Stimulated activated CD8-positive, alpha-beta memory T cell treated with anti-CD3 and anti-CD28 coated beads, Interleukin-15, amount 100 ng/mL, for 1 hour (primary cell): ENCODE measurements at places on chromosomes 1 and 21.

DNA sequence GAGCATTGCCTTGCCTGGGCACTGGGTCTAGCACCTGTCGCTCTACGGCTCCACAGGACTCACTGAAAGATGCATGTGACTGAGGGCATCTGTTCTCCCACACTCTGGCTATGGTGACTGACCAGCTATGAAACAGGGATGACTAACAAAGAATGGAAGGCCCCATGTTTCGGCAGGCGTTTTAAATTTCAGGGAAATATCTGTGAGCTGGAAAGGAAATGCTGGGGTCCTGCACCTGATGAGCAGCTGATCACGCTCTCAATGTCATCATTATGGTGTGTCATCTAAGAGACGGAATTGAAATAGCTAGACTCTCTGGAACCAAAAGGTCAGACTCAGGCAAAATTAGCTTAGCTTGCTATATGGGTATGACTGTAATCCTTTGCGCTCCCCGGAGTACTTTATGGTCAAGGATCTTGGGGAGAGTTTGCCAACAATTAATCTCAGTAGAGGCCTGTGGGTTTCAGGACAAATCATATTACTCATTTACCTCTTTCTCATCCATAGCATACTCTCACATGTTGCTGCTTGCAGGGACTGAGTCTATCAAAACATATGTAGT is 24.5 kb upstream of the PALMD start:
- DNase-seq, result no peak

DNA sequence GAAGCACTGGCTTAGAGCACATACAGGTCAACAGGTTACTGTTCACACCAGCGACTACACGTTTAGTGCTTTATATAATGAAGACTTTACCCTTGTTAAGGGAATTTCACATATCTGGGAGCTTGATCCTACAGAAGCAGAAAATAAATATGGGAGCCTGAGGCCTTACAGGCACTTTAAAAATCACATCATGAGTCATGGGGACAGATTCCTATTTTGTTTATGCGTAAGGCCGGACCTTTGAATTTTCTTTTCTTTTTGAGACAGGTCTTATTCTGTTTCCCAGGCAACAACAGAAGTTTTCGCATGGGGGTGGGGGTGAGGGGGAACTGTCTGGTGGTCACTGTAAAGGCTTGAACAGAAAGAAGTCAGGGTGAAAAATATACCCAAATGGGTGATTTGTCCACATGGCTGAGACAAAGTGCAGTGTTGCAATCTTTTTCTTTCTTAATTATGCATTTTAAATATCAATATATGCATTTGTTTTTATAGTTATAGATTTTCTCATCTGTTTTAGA is 276.7 kb downstream of the KCNH1 start:
- DNase-seq, result no peak

- DNase-seq, result no peak
These were observed 160.1 kb downstream of the CDC7 start for GRCh38 chr1:91660708-91661107.

DNA sequence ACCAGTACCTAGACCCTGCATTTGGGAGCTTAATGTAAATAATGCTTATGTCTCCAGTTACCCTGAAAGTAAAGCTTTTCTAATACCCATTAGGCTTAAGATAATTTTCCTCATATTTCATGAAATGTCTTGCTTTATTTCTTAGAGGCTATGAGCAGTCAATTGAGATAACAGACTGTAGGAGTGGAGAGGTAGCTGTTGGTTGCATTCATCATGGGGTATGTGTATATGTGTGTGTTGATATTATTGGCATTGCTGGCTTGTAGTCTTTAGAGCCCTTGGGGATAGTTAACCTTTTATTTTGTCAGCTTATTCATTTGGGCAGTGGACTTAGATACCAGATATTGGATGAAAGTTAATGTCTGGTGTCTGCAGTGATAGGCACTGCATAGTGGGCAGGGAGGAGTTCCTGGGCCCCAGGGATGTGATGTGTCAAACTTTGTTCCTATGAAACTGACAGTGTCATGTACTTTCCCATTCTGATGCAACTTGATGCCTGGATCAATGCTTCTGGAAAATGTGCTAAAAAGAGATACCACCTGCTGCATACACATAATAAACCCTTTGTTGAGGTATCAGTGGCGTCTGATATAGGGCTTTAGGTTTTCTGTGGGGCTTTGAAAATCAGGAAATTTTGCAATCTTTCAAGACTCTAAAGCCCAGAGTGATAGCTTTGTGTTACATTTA is 83.9 kb downstream of the MAST2 start:
- DNase-seq, result no peak

DNA sequence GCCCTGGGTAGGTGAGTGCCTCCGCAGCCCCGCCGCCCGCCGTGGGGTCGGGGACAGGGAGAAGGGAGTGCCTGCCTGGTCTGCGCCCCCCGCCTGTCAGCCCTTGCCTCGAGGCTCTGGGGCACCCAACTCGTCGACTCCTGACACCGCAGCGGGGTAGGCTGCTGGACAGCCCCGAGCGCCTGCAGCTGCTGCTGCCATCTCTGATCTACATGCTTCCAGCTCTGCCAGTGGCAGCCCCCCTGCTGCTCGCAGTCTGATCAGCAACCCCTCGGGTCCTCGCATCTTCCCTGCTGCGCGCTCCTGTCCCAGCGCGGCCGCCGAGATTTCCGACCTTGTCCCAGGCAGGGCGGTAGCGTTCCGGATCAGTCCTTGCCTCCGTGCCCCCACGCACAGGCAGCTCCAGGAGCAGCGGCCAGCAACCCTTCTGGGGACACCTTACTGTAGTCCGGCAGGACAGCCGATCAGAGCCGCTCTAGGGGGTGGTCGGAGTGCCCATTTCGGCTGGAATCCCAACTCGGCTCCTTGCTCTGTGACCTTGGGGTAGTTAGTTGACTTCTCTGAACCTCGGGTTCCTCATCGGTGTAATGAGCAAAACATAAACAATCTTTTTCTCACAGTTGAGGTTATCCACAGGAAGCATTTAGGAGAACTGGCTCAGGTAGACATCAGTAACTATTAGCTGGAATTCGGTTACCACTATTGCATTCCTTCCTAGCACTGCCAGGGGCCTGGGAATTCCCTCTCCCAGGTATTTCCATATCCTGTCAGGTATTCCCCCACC is 540 bp downstream of the BCAN start:
- DNase-seq, result no peak

GRCh38 chr1:193256019-193256418 is 69.6 kb upstream of the B3GALT2 start:
- no peak for DNase-seq

DNA sequence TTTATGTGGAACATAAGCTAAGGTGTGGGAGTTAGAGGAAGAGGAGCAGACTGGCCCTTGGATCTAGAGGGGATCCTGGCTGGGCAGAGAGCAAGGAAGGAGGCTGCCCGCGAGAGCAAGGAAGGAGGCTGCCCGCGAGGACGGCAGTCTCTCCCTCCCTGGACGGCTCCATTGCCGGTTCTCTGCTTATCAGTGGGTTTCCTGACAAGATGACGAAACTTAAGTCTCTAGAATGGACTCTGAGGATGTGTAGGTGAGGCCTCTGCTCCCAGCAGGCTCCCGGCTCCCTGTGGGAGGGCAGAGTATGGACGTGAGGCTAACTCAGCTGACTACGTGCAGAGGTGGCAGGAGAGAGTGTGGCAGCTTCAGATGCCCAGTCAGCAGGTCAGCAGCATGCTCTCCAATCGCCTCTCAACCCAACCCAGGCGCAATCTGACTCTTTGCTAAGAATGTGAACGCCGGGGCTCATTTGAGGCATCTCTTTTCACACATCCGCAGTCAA is 6.1 kb downstream of the MYBPHL start:
- DNase-seq, result no peak

GRCh38 chr1:197024460-197024859 is 42.6 kb downstream of the F13B start:
- no peak for DNase-seq

- DNase-seq, result no peak
These were observed 15.3 kb downstream of the RCAN3 start for GRCh38 chr1:24517898-24518297.

GRCh38 chr1:215603319-215603718 is 36.2 kb downstream of the KCTD3 start:
- DNase-seq, result no peak

DNA sequence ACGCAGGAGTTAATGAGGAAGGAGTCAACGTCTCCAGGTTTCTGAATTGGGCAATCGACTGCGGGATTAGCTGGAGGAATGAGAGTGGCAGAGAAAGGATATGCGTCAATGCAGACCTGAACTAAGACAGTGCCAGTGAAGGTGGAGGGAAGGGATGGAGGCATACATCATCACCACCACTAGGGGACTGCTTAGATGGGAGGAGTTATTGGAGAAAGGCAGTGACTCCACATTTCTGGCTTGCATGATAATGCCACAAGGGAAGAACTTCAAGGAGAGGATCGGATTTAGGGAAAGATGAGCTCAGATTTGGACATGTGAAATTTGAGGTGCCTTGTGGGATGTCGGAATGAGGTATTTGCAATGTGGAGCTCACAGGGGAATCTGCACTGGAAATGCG is 17.5 kb downstream of the VASH2 start:
- no peak for DNase-seq

DNA sequence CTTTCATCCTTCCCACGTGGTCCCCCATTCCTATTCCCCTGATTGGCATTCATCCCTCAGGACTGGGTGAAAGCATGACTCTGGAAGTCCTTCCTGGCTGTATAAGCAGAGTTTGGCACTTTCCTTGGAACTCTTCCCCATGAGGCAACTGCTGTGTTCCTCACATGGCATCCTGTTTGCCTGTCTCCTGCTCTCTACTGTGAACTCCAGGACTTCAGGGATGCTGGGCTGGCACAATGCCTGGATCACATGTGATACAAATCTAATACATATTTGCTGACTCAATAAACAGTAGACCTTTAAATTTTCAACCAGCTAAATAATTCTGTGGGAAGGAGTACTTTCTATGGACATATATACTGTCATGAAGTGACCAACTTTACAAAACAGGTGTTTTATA is 46.8 kb upstream of the EDEM3 start:
- no peak for DNase-seq

DNA sequence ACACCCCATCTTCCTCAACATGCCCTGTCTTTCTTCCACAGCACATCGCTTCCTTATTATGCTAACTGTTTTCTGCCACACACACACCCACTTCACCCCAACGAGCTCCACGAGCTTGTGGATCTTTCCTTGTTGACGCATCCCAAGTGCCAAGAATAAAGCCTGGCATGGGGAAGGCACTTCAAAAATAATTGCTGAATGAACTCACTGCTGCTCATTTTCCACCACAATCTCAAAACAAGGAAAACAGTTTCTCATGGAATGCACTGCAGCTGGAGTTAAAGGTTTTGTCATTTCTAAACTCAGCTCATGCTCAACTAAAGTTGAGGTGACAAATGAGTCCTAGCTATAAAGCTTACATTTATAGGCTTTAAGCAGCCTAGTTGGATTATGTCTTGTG is 86.0 kb downstream of the TIAM1 start:
- DNase-seq, result no peak

DNA sequence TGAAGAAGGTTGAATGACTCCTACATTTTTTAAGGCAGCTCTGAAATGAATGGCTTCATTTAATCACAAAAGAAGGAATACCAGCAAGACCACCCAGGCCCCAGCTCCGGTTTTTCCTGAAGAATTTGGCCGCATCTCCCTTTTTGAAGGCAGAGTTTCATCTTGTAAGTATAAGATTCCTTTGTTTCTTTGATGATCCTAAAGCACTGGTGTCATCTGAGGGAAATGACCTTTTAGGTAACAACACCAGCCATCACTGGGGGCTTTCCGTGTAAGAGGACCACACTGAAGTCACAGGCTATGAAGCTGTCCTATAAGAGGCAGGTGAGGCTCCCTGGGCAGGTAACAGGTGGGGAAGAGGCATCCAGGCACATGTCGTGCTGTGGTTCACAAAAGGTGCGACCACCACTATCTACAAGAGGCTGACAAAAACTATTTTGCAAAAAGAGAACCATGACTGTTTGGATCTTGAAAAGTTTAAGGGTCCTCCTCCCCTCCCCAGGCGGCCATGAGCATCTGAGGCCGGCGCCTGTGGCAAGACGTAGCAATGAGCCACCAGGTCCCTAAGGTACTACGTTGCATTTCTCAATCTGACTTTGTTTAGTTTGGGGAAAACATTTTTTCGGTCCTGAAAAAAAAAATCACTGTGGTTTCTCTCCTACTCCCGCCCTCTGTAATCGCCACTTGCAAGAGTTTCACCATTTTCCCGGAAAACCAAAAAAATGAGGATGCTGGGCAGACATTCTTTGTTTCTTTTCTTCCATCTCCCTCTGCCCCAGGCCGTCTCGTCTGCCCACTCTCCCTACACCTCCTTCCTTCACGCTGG is 46.3 kb upstream of the IRF2BP2 start:
- DNase-seq, result no peak

GRCh38 chr1:164320790-164321731 is 237.9 kb upstream of the PBX1 start:
- no peak for DNase-seq

GRCh38 chr1:182062223-182062622 is 711 bp upstream of the ZNF648 start:
- no peak for DNase-seq

DNA sequence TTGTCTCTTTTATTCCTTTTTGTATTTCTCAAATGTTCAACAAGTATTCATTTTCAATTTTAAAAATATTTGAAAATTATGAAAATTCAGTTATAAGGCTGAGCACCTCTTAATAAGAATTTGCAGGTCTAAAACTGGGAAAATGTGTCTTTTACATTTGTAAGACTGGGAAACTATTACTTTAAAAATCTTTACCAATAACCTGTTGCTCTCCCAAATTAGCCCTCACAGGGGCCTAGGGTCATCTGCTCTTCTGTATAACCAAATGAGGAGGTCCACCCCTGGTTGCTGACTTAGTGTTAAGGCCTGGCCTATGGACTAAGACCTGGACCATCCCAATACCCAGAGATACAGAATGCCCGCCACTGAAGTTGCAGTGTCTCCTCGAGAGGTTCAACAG is 280.5 kb downstream of the PLPP3 start:
- DNase-seq, result no peak

DNA sequence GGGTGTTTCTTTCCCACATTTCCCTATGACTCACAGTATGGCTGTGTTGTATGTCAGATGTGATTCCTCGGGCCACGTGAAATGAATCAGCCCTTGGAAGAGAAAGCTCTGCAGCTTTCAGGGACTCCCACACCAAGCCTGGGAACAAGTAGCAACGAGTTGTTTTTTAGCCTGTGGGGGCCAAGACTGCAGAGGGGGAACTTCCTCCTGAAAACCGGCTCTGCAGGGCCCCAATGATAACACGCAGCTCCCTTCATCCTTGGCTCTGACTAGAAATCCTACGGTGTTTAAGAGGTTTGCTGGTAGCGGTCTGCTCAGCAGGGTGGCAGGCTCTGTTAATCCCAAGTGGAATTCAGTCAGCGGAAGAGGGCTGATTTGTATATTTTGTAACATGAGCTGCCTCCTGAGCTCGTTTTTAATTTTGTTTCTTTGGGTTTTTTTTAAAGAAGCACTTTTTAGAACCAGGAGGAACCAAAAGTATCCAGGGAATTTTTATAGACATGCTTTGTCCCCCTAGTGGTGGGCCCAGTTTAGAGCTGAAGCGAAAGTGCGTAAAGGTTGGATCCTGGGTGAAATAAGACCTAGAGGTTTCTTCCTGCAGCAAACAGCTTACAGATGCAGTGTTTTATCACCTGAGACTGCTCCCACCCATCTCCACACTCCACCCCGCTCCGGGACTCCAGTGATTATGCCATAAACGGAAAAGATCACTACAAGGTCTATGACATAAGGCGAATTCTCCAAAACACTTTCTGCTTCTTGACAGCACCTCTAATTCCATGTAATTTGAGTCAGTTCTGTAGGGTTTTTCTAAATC is 48.8 kb downstream of the LAMC2 start:
- no peak for DNase-seq
